AG20443 (cell line): ENCODE measurements at places on chromosomes 7 and 10.

- DNase-seq: no peak
These were observed 1031.7 kb downstream of the LRMDA start for GRCh38 chr10:76463111-76463510.

DNA sequence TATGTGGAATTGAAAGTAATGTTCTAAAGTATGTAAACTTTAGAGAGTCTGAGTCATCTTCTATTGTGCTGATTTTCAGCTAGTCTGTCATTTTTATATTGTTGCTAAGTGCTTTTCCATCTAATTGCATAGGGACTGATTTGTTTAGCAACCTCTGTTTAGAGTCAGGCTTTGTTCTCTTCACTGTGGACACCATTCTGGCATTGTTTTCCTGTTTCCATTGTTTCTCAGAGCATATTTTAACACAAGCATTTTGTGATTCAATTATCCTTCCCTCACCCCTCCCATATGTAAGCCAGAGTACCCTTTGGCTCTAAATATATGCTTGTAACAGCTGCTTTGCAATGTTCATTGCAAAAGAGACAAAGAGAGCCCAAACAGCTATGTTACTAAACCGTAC lies 748.4 kb upstream of the PHF14 start:
- DNase-seq: no peak

DNA sequence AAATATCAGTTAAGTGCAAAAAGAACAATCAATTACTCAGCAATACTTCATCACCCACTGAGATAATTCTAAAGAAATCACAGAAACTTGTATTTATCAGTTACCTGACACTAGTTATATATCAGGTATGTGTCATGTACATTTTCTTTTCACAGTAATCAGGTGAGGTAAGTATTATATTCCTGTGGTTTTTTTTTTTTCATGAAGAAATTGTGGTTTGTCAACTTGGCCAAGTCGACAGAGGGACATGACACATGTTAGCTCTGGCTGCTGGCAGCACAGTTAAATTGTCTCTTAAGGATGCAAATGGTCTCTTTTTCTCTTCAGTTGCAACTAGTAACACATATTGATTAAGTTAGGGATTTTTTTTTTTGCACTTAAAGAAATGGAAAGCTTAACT lies 13.7 kb upstream of the GPR141 start:
- DNase-seq: no peak

DNA sequence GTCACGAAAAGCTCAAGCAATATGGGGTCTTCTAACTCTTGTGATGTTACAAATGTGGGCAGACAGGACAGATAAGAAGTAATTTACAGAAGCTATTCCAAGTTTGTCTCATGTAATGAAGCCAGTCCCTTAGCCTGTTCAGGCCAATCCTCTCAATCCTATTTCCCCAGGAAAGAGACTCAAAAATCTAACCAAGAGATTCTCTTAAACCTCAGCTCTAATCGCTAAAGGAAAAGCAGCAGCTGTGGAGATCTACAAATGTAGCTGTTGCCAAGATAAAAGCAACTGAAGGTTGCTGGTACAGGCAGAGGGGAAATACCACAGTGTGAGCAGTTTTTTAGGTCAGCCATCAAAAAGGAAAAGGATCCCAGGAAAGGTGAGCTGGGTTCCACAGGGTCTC lies 39.3 kb downstream of the ANK3 start:
- no peak for DNase-seq

- peak; percentile 36 for DNase-seq
These were observed 89.8 kb upstream of the HPS1 start for GRCh38 chr10:98536551-98536950.

- peak; percentile 93 for DNase-seq
These were observed 7.3 kb downstream of the MAFK start for GRCh38 chr7:1537535-1538412.

- DNase-seq: no peak
These were observed 3.2 kb upstream of the SERPINE1 start for GRCh38 chr7:101123703-101124068.

DNA sequence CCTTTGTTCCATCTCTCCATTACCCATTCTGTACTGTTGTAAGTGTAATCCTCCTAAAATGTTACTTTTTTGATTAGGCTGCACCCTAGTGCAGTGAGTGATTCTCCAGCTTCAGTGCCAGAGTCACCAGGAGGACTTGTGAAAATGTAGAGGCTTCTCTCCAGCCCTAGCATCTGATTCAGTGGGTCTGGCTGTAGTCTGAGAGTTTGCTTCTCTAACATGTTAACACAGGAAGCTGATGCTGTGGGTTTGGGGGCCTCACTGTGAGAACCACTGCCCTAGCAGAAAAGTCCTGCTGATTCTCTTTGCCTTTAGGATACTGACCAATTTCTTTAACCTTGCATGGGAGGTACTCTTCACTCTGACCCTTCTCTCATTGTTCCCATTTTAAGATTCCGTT lies 24.4 kb downstream of the CSGALNACT2 start:
- no peak for DNase-seq

DNA sequence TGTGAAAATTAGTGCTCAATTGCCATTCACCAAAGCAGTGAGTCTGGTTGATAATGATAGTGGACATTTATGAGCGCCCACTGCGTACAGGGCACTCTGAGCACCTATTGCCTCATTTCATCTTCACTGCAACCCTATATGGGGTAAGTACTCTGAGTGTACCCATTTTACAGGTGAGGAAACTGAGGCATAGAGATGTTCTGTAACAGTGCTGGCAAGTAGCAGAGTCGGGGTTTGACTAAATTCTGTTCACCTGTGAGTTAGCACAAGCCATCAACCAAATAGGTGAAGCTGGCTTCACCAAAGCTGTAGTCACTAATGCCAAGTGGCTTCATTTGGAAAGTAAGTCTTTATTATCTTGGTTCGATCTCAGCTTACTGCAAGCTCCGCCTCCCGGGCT lies 135.8 kb downstream of the SPAG6 start:
- DNase-seq: no peak

- peak; percentile 63 for DNase-seq
These were observed 760 bp downstream of the CBX3 start for GRCh38 chr7:26202019-26202990.

DNA sequence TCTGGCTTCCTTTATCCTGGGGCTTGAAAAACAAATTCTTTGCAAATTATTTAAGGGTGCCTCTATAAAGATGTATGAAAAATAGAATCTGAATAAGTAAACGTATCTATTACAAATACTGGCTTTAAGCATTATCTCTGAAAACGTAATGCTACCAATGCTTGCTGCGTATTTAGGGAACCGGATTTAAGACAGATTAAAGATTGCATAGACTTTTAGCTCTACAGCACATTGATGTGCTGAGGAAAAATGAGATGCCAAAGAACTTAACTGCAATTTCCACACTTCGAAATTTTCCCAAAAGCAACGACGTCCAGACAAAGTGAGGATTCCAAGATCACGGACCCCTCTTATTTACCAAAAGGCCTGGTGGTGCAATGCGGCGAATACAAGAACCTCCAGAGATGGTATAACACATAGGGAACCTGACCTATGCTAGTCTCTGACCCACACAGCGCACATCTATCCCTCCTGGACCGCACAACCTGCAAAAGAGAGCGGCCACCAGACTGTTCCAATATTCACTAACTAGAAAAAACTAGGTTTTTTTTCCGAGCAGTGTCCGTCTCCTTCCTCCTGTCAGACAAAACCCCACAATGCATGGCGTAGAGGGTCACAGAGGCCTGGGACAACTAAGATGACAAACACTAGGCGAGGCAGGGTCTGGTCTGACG lies 34.3 kb upstream of the PHF14 start:
- DNase-seq: no peak

DNA sequence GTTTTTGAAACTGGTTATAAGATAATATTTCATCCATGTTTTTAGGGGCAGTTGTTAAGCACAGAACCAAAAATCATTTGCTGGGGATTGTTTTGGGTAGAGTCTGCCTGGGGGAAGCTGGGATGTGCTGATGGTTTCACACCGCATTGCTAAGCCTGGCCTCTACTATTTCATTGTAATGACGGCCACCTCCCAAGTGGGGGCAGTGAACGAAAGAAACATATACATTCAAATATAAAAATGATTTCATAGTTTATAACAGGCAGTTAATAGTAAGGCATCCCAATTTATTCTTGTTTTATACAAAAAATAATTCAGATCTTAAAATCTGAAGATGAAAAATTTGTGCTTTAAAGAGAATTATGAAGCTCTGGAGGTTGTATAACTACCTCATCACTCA lies 750.8 kb downstream of the REEP3 start:
- DNase-seq: no peak

DNA sequence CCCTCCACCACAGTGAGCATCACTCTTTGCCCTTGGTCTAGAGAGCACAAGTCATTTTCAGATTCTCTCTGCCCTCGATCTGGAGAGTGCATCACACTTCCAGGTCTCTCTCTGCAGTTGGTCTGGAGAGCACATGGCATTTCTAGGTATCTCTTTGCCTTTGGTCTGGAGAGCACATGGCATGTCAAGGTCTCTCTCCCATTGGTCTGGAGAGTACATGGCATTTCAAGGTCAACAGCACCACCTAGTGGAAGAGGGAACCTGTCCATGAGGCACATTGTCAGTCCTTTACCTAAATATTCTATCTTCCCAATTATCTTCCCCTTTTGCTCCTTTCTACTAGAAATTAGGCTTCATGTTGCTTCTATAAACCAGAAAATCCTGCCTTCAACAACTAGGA lies 1139.4 kb downstream of the XPNPEP1 start:
- peak; percentile 17 for DNase-seq

DNA sequence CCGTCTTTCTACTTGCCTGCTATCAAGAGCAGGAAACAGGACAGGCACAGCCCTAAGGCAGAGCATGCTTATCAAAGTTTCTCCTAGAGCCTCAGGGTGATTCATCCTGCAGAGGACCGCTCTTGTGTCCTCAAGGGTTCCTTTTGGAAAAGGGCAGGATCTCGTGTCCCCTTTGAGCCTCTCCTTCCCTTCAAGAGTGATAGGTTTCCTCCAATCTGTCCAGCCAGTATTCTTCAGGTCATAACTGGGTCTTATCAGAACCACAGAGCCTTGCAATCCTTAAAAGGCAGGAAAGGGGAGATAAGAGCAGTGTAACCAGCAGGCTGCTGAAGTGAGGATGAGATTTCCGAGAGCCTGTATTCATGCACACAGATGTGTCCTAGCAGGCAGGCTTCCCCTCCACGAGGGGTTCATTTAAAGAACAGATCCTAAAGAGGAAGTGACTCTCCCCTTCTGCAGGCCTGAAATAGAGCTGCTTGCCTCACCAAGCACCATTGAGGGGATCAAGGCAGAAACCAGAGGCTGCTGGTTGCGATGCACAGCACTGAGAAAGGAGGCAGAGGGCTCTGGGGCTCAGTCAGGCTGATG lies 90.5 kb upstream of the SVIL start:
- no peak for DNase-seq

DNA sequence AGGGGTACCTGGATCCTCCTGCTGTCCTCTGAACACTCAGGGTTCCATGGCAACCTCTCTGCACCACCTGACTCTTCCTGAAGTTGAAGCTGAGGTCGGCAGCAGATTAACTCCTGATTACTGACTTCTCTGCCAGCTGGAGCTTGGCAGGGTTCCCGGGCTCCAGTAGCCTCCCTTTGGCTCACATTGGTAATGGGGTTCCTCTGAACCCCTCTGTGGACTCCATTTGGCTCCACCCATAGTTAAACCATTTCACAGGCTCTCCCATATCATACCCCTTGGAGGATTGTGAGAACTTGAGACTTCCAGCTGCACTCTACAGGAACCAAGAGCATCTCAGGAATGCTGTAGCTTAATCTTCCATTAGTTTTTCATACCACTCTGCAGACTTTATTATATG lies 292.5 kb downstream of the HDAC9 start:
- no peak for DNase-seq

- DNase-seq: peak; percentile 30
These were observed 266.0 kb downstream of the AUTS2 start for GRCh38 chr7:69864274-69864673.

DNA sequence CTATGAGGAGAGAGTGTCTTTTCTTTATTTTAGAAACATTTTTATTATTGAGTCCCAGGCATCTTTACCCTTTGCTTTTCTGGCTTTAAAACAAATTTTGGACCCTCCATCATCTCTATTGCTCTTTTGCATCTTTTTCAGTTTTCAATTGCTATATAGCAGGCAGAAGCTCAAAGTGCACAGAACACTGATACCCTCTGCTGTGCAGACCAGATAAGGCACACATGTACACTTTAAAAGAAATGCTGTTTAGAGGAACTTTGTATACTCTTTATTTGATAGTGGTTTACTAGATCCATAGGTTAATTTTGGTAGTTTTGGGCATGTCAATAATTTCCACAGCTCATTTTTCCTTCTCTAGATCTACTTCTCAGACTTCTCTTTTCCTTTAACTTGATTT lies 324.2 kb downstream of the SH2D4B start:
- no peak for DNase-seq

GRCh38 chr10:42952931-42953683 lies 123.8 kb upstream of the RET start:
- no peak for DNase-seq

DNA sequence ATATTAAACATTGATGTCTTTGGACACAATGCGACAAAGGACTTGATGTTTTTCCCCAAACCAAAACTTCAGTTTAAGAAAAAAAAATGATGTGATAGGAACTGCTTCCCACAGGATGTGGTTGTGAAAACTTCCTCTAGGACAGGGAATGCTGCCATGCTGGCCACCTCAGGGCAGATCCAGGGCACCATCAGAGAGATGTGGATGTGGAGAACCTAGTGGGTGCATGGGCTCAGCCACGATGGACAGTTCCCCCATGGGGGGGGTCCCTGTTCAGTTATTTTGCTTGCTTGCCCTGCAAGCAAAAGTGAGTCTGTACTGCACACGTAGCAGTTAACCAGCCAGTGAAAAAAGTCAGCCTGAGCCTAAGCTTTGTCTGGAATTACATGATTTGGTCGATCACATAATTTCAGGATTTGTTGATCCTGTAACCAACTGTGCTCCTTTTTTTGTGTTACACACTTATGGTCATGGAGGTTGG lies 36.3 kb downstream of the LAMB4 start:
- DNase-seq: peak; percentile 34

DNA sequence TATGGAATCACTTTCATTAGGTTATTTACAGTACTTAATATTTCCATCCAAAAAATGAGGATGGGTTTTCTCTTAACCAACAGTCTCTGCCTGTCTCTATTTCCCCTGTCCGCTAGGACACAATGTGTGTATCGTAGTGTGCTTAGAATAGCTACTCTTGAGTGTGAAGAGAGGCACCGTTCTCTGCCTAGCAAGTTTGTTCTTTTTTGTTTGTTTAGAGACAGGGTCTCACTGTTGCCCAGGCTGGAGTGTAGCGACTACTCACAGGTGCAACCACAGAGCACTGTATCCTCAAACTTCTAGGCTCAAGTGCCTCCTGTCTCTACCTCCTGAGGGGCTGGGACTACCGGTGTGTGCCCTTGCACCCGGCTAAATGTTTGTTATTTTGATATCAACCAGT lies 121.9 kb downstream of the ANK3 start:
- no peak for DNase-seq

DNA sequence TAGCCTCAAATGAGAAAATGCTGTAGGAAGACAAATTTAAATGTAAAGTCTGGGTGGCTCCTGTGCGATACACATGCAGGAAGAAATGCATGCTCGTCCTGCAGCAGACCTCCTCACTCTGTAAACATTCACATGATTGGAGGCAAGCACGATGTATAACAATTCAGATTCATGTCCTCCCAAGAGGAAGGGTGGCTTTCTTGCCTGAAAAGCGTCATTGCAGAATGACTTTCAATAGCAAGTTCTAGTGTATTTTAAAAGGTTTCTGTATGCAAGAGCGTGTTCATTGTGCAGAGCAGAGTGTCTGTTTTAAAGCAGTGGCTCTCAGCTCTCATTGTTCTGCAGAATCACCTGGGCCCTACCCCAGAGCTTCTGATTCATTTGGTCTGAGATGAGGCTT lies 170.3 kb upstream of the CELF2 start:
- no peak for DNase-seq
